ENCODE measurements at places on chromosomes 2 and 18.
A peak's percentile ranks its signal among the peaks of the same experiment; 100 is the strongest.

DNA sequence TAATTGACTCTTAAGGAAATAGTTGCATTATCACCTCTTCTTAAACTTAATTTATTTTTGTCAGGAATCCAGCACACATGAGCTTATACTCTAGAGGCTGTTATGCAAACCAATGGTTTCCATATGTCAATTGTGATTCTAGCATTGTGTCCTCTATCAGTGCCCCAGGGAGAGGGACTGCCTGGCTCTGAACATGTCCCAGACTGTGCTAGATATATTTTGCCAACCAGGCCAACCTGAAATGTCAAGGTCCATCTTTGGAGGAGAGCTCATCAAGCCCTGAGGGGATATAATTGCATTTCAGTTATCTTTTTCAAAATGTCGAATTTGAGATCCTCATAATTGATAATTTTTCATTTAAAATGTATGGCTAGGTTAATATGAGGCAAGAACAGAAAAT lies 34.2 kb downstream of the HNMT start:
- no peak for DNase-seq

- DNase-seq: peak; percentile 88
These were observed at the start of gene B3GNT2 for GRCh38 chr2:62195421-62196277. Gene B3GNT2, plus strand, starts transcription at chr2:62196115. Its CDS starts 26,106 bp downstream, at chr2:62222221.

GRCh38 chr2:84223191-84223590 lies 235.9 kb downstream of the SUCLG1 start:
- no peak for DNase-seq

DNA sequence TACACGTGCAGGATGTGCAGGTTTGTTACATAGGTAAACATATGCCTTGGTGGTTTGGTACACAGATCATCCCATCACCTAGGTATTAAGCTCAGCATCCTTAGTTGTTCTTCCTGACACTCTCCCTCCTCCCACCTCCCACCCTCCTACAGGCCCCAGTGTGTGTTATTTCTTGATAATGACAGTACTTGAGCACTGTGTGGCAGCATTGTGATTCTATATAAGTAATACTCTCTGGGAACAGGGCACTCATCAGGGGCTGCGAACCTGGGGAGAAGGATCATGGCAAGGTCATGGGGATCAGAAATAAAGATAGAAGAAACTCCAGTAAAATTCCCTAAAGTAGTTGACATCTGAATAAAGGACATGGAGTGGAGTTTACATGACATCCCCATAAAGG lies 1256.2 kb upstream of the CRIM1 start:
- no peak for DNase-seq

GRCh38 chr18:31207391-31207790 lies 44.7 kb upstream of the DSC1 start:
- no peak for DNase-seq

- DNase-seq: no peak
These were observed 433.1 kb upstream of the RAB12 start for GRCh38 chr18:8176109-8176508.

GRCh38 chr2:1588051-1588977 lies 156.0 kb downstream of the PXDN start:
- DNase-seq: no peak

- no peak for DNase-seq
These were observed 178.5 kb downstream of the HDAC4 start for GRCh38 chr2:239222312-239222660.

All from hypothalamus (tissue), 51 donors.